ENCODE measurements at places on chromosomes 5 and 9. TPM values are rescaled to one million over a fixed set of nuclear protein-coding genes. Genes with fewer than 3 reads are reported as not detected.

The PDGFRB gene
- total RNA-seq = 360 TPM

The TCF7 gene
- total RNA-seq = 1.6 TPM

The CCDC192 gene
- not detected for total RNA-seq

The GRM6 gene
- not detected for total RNA-seq

The ALDH1A1 gene
- total RNA-seq = 107 TPM

The NFIB gene
- total RNA-seq = 278 TPM

The OBP2B gene
- total RNA-seq = not detected

The GPR150 gene
- total RNA-seq = not detected

The FAM13B gene
- total RNA-seq = 66.5 TPM

Data from aorta (tissue), 5 donors.